Suppressor macrophage (primary cell): ENCODE measurements at places on chromosomes 4 and X.

DNA sequence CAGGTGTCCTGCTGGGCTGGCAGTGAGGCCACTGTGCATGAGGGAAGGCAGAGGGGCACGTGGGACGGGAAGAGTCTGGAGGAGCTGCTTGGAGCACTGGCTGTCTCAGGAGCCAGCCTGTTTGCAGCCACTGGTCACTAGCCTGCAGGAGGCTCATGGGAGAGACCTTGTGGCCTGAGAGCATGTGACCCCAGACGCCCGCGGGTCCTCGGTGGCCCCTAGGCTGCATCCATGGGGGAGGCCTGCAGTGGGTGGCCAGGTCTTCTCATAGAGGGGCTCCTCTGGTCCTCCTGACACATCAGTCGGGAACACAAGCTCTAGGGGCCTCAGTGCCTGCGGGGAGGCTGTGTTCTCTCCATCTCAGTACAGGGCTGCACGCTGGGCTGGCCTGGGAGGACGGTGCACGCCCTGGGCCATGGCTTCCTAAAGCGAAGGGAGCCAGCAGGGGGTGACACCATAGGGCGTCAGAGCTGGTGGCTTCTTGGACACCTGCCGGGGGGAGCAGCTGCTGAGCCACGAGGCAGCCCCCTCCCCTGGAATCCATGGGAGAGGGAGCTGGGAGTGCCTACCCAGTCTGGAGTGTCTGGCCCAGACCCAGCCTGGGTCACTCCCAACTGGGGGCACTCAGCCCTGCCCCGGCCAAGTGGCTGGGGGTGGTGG lies 12.3 kb downstream of the NAT8L start:
- no peak for DNase-seq

- no peak for DNase-seq
Measured at GRCh38 chr4:2637956-2638552, 101.6 kb downstream of the FAM193A start.

- DNase-seq, result no peak
Measured at GRCh38 chr4:184953971-184954370, 64.3 kb upstream of the HELT start.

GRCh38 chrX:30308263-30309138 lies 689 bp downstream of the NR0B1 start:
- peak; percentile 8 for DNase-seq

GRCh38 chrX:20521222-20521621 lies 254.5 kb upstream of the RPS6KA3 start:
- DNase-seq, result no peak

DNA sequence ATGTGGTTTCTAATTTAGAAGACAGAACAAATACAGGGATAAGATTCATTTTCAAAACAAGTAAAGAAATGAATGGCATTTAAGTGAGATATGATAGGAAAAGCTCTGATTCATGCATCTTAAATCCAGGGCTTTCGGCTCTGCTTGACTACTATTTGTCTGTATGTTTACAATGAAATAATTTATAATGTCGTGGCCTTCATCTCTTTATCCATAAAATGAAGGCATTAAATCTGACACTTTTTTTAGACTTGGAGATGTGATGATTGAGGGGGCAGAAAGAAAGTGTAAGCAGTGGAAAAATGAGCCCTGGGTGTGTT lies 115.7 kb upstream of the KIT start:
- no peak for DNase-seq

GRCh38 chr4:77734928-77735327 lies 84.2 kb downstream of the CNOT6L start:
- peak; percentile 46 for DNase-seq

GRCh38 chr4:155593793-155594192 lies 72.9 kb upstream of the GUCY1A1 start:
- no peak for DNase-seq

- peak; percentile 66 for DNase-seq
Measured at GRCh38 chr4:140243278-140243753, 89.3 kb upstream of the MAML3 start.

- DNase-seq, result no peak
Measured at GRCh38 chr4:23970201-23970850, 80.5 kb upstream of the PPARGC1A start.

- no peak for DNase-seq
Measured at GRCh38 chr4:93495346-93495745, 333.2 kb upstream of the ATOH1 start.

DNA sequence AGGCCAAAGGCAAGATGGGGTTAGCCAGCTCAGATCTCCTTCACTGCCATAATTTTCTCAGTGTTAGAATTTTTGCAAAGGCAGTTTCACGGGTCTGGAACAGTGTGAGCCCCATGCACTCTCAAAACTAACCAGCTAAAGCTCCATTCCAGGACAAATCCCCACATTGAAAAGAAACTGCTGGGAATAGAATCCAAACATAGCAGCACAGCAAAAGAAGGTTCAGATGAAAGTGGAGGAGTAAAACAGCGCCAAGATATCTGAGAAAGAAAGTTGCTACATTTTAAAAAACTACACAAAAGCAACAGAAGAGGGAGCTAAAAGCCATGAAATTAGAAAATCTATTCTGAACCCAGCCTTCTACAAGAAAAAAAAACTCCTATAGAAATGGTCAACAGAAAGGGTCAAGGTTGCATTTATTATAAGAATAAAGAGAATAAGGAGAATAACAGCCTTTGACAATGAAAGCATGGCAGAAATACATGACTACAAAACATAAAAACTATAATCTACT lies 39.6 kb upstream of the SLC7A3 start:
- DNase-seq, result peak; percentile 47

GRCh38 chr4:20591571-20591970 lies 108.7 kb upstream of the PACRGL start:
- no peak for DNase-seq

DNA sequence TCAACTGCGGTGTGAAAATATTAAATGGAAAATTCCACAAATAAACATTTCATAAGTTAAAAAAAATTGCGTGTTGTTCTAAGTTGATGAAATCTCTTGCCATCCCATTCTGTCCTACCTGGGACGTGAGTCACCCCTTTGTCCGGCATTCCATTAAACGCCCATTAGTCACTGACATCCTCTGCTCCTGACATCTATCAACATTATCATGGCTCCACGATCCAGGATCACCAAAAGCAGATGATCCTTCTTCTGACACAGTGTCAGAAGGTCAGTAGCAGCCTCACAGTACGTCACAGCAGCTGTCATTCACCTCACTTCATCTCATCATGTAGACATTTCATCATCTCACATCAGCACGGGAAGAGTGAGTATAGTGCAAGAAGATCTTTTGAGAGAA lies 125.7 kb downstream of the ZNF827 start:
- DNase-seq, result no peak

GRCh38 chrX:11431786-11432185 lies 138.6 kb downstream of the AMELX start:
- DNase-seq, result peak; percentile 73

- DNase-seq, result peak; percentile 48
Measured at GRCh38 chr4:52982255-52982945, 120.3 kb downstream of the RASL11B start.
